ENCODE measurements at places on chromosomes 5 and 9.

DNA sequence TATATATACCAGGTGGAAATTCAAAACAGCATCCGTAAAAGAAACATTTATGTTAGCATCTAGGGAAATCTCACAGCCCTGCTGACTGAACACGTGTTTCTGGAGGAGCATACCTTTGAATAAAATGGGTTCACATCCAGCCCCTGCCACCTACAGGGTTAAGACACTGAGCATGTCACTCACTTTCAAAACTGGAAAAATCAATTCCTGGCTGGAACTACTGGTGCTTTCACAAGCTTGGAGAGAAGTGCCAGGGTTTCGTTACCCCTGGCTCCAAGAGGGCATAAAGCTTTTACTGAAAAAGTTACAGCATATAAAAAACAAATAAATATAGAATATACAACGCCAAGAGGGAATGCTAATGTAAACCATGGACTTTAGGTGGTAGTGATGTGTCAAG, 48.0 kb downstream of the SERINC5 start:
- no peak for DNase-seq

- DNase-seq = no peak
These were observed 88.6 kb downstream of the LMX1B start for GRCh38 chr9:126702151-126703001.

GRCh38 chr9:91885746-91886413, 64.1 kb downstream of the ROR2 start:
- no peak for DNase-seq

DNA sequence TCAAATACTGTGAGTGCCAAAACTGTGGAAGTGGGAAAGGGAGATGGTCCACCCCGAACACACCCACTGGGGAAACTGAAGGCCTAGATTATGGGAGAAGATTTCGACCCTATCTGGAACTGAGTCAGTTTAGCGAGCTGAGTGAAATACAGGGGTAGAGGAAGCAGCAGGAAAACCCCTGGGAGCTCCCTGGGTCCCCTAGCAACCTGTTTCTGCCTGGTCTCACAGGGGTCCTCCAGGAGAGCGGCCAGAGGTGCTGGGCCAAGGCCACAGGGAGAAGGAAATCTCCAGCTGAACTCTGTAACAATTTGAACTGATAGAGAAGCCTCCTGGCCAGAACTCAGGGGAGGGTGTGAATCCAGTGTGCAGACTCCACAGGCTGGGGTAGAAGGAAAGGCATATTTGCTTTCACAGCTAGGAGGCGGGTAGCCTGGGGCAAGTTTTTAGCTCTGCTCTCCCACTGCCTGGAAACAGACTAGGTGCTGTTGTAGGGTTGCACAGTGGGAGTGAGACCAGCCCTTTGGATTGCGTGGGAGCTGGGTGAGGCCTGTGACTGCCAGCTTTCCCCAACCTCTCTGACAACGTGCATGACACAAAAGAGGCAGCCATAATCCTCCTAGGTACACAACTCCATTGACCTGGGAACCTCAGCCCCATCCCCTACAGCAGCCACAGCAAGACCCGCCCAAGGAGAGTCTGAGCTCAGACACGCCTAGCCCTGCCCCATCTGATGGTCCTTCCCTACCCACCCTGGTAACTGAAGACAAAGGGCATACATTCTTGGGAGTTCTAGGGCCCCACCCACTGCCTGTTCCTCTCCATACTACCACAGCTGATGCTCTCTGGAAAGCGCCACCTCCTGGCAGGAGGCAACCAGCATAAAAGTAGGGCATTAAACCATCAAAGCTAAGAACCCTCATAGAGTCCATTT, 78.8 kb upstream of the GPBP1 start:
- DNase-seq = no peak

DNA sequence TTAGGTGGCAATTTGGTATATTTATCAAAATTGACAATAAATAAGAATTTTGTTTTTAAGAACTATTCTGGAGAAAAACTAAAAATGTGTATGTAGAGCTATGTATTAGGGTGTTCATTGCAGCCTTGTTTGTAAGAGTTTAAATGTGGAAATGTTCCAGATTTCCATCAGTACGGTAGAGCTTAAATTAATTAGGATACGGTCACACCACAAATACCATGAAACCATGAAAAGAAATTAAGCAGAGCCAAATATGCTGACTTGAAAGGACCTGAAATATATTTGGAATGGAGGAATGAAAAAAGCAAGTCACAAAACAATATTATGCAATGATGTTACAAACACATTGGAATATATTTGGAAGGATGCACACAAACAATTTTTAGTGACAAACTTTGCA, 64.6 kb downstream of the ACTBL2 start:
- no peak for DNase-seq

DNA sequence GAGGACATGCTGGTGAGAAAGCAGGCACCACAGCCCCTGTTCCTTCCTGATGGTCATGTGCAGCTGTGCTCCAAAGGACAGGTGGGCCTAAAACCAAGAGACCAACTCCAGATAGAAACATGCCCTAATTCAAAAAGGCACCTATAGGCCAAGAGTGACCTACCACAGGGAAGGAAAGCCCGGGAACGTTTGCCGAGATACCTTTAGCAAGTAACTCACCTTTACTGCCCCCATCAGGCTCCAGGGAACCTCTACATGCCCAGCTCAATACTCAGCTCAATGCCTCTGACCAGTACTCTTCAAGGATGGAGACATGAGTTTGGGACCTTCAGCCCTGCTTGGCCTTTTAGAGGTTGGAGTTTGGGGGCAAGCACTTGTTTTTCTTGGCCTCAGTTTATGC, 172.8 kb upstream of the FSTL4 start:
- DNase-seq = no peak

- DNase-seq = no peak
These were observed 1.3 kb downstream of the ZNF131 start for GRCh38 chr5:43121913-43122484.

- no peak for DNase-seq
These were observed 1026.3 kb downstream of the TAF11L14 start for GRCh38 chr5:18660511-18660910.

- no peak for DNase-seq
These were observed 79.9 kb downstream of the ISOC1 start for GRCh38 chr5:129174480-129174879.

GRCh38 chr9:6667633-6668280, 22.2 kb upstream of the GLDC start:
- no peak for DNase-seq

DNA sequence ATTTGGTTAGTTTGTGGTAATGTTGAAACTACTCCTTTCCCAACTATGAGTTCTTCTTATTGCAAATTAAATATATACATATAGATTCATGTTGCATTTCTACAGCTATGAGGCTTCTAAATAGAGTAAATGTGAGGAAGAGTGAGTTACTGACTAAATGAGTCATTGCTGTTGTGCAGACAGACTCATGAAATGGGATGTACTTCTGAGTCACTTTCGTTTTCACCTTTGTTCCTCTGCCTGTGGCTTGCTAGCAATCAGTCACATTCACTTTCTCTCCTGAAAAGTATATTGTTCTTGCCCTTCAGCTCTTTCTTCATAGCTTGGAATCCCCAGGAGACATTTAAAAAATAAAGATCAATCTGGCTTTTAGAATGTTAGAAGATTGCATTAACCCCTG, 295.5 kb upstream of the SMC2 start:
- DNase-seq = no peak

DNA sequence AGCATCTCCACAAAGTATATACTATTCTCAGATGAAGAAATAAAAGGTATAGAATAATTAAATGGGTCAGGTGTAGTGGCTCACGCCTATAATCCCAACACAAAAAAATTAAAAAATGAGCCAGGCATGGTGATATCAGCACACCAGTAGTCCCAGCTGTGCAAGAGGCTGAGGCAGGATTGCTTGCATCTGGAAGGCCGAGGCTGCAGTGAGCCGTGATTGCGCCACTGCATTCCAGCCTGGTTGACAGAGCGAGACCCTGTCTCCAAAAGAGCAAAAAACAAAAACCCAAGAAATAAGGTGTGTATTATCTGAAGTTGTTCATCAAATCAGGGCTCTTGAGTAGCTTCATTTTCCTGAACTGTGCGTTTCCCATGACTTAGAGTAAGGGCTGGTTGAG, 83.2 kb upstream of the MYO10 start:
- no peak for DNase-seq

DNA sequence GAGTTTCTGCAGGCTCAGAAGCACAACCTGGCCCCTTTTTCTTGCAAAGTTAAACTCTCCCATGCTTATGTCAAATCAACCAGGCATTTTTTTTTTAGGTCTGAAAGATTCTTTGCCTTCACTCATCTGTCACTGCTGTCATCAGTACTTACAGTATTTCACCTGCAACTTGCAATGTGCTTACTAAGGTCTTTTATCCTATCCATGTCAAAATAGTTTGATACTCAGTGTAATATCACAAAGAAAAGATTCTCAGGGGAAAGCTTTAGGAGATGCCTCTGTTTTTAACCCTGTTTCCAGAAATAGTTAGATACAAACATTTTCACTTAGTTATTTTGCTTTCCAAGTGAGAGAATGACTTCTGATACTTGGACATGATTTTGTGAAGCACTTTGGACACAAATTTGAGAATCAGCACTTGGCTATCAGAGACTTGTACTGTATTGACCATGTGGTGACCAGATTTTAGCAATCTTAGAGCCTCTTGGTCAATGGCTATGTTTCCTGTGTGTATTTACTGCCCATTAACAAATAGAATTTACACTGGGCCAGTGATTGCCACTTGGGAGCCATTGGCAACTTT, 428.2 kb downstream of the IRX1 start:
- DNase-seq = no peak

DNA sequence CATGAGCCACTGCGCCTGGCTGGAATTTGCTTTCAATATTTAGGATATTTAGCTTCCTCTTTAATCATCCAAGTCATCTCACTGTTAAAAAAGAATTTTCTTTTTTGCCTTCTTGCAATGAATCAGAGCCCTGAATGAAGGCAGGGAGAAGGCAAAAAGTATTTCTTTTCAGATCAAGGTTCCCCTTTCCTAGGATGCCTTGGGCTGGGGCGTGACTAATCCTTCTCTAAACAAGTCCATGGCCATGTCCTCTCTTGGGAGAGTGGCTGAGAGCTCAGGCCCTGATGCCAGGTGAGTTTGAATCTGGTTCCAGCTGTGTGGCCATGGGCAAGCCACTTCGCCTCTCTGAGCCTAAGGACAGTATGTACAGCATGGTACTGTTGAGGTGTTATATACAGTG, 84.8 kb upstream of the NEURL1B start:
- no peak for DNase-seq

GRCh38 chr9:35452481-35452880, 37.4 kb upstream of the RUSC2 start:
- no peak for DNase-seq
